Inflammatory macrophage (primary cell): ENCODE measurements at places on chromosomes 12 and 14.
A peak's percentile ranks its signal among the peaks of the same experiment; 100 is the strongest.

DNA sequence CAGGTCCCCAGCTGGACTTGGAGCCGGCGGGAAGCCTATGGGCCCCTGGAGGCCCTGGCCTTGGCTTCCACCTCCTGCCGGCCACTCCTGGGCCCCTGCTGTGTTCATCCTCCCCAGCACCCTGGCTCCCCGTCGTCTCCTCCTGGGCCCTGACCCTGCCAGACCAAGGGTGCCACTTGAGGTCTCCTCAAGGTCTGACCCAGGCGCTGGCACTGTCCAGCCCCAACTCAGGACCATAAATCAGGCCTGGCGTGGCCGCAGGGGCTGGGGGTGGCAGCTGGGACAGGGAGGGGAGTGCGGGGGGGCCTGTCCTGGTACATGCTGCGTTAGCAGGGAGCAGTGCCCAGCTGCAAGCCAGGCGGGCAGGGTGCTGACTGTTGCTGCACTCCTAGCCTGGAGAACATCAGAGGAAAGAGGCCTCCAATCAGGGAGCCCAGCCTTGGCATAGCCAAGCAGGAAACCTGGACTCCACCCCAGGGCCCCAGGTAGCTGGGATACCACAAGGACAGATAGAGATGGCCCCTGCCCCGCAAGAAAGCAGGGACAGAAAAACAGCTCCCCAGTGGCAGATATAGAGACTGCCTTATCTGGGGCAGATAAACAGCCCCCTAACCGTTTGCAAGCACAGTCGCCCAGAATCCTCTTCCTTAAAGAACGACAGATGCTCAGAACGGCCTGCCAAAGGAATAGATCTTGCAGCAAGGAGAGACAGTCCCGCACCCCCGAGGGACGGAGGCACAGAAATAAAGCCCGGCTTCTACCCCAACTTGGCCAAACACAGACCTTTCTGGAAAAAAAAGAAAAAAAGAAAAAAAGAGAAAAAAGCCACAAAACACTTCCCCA lies 6.5 kb upstream of the ATG101 start:
- DNase-seq: no peak

- DNase-seq: no peak
Measured at GRCh38 chr14:103031956-103032355, 25.4 kb downstream of the CDC42BPB start.

- no peak for DNase-seq
Measured at GRCh38 chr12:99053616-99054362, 408.7 kb downstream of the APAF1 start.

GRCh38 chr12:85814071-85814470 lies 22.1 kb downstream of the RASSF9 start:
- no peak for DNase-seq

DNA sequence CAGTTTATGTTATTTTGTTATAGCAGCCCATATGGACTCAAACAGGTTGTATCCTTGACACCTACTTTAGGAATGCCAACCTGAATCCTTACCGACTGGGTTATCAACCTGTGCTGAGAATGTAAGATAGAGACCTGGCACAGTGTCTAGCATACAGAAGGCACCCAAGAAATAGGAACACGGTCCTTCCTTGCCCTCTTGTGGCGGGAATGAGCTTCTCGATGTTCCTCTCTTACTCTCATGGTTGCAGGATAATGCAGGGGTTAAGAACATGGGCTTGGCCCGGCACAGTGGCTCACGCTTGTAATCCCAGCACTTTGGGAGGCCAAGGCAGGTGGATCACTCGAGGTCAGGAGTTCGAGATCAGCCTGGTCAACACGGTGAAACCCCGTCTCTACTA lies 6.5 kb downstream of the C12orf43 start:
- DNase-seq: no peak

GRCh38 chr12:104622928-104623327 lies 166.2 kb downstream of the CHST11 start:
- peak; percentile 33 for DNase-seq

DNA sequence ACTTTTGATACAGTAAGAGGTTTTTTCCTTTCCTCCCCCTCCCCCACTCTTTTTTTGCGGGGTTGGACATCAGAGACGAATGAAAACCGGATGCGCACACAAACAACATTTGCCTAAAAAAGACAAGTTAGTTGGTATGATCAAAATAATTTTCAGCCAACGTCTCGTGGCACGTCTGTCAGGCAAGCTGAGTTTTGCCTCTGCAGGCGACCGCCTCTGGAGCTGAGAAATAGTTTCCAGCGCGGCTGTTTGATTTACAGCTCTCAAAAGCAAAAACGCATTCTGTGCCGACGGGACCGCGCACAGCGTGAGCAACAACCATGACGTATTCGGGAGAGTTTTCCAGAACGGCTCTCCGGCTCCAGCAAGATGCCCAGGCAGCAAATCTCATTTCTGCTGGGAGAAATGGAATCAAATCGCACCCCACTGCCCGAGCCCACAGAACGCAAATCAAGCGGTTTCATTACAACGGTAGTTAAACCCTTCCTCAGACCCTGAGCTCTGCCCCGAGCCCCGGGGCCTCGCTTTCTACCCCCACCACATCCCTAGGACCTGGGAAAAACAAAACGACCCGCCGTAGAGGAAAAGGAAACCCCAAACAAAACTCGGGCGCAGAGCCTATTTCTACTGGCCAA lies 14.2 kb upstream of the CALM1 start:
- peak; percentile 74 for DNase-seq

- DNase-seq: no peak
Measured at GRCh38 chr14:32667791-32668190, 270.9 kb upstream of the NPAS3 start.

DNA sequence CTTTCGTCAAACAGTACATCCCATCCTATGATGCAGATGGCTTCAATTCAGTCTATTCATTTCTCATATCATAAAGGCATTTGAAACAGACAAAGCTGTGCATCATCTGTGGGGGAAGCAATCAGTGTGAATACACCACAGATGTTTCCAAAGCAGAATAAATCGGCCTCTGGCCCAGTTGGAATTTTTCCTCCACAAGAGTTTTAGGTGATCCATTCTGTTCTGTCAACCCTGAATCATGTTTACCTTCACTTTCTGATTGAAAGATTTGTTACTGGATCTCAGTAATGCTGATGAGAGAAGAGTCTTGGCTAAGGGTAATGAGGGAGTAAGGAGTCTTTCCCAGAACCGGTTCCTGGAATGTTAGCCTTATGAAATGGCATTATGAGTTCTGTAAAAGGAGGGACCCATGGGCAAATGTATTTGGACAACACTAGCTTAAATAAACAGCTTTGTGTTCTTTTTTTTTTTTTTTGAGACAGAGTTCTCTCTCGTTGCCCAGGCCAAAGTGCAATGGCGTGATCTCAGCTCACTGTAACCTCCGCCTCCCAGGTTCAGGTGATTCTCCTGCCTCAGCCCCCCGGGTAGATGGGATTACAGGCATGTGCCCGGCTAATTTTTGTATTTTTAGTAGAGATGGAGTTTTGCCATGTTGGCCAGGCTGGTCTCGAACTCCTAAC lies 62.5 kb downstream of the TPH2 start:
- no peak for DNase-seq

DNA sequence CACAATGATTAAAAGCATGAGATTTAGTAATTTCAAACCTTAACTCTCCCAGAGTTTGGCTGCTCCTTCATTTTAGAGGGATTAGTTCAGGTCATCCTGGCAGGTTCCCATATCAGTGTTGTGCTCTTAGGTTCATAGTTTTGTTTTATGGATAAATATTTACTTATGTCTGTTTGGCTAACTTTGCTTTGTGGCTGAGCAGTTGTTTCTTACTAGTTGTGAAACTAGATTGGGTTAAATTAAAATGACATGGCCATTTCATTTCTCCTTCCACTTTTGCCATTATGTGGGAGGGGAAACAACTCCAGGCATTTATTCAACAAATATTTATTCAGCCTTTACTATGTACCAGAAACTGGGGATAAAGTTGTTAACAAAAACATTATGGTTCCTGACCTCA lies 158.8 kb downstream of the TMTC3 start:
- no peak for DNase-seq

GRCh38 chr12:99136516-99136915 lies 491.4 kb downstream of the APAF1 start:
- DNase-seq: no peak

DNA sequence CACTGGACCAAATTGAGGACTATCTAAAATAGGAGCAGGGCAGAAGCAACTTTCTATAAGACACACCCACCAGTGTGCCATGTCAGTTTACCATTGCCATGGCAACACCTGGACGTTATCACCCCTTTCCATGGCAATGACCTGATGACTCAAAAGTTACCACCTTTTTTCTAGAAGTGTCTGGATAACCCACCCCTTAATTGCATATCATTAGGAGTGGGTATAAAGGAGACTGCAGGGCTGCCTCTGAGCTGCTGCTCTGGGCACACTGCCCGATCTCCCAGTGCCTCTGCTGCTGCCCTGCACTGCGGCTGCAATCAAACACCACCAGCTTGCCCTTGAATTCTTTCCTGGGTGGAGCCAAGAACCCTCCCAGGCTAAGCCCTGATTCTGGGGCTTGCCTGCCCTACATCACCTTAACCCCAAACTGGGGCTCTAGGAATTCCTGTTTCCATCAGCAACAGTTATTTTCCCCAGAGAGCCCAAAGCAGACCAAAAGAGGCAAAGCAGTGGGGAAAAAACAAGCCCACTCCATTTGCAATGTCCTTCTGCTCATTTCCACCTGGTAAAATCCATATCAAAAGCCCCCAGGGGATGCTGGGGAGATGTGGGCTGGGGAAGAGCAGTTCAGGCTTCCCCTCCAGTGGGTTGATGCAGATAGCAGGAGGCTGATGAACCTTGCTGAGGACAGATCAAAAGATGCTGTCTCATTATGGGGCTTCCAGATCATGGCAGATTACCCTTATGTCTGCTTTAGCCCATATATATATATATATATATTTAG lies 129.5 kb upstream of the NCOR2 start:
- no peak for DNase-seq

GRCh38 chr14:31939934-31940333 lies 137.2 kb upstream of the ARHGAP5 start:
- no peak for DNase-seq

DNA sequence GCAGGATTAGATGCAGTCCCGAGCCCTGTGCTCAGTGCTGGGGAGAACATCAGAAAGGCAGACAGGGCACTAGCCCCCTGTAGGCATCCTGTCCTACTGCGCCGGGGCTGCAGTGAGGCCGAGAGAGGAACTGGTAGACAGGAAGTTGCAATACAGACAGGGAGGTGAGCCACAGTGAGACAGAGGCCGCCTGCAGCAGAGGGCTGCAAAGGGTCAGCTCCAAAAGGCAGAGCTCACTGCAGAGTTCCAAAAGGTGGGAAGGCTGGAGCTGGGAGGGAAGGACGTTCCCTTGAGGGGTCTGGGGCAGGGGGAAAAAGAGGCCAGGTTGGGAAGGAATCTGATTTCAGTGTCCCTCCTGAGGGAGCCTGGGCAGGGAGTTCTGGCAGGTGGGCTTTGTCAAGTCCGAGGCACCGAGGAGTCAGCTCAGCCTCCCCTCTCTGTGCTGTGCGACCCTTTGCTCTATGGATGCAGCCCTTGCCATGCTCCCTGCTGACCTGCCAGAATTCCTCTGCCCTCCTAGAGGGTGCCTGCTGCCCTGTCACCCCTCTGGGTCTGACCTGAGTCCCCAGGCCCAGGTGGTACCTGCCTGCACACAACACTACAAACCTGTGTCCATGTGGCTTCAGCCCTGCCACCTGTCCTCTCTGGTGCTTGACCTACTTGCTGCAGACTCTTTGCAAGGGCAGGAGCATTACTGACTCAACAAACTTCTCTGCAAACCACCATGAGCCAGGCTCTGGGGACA lies 63.5 kb downstream of the PRMT8 start:
- no peak for DNase-seq

GRCh38 chr12:10027721-10028120 lies 2.8 kb upstream of the CLEC9A start:
- peak; percentile 96 for DNase-seq

GRCh38 chr12:101299931-101300330 lies 20.0 kb downstream of the UTP20 start:
- DNase-seq: no peak

GRCh38 chr14:53265025-53265424 lies 111.9 kb upstream of the DDHD1 start:
- DNase-seq: no peak

- DNase-seq: no peak
Measured at GRCh38 chr12:59708064-59708463, 112.2 kb downstream of the SLC16A7 start.

DNA sequence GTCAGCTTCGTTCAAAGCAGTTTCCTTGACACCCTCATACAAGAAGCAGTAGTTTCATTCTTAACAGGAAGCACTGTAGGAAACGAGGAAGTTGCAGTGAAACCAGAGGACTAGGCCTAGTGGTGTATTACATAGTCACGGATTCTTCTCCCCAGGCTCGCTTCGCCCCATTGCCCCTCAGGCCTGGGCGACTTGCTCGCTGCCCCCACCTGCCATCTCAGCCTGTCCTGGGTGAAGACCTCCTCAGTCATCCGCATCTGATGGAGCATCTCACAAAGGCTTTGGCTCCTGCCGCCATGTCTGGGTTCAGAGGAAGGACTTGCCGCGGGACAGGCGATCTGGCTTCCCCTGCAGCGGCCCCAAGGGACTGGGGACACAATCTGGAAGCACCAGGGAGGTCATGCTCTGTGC lies 93.5 kb downstream of the LMNTD1 start:
- peak; percentile 66 for DNase-seq

DNA sequence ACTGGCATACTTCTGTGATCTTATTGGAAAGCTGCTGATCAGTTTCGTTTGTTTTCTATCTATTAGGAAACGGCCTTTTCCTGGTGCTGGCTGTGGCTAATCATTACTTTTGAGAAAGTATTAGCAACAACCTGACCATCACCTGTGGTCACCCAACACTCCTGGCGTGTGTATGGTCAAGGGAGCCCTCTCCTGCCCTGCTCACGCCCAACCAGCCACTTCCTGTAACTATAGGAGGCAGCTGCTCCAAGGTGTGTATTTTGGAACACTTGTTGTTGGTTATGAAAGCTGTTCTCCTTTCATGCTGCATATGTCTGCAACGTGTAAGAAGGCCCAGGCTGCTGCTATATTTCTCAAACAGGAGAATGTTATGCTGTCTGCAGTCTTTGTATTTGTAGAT lies 1582.8 kb downstream of the AACS start:
- DNase-seq: no peak

- DNase-seq: no peak
Measured at GRCh38 chr14:23572524-23572828, 4.9 kb upstream of the AP1G2 start.

DNA sequence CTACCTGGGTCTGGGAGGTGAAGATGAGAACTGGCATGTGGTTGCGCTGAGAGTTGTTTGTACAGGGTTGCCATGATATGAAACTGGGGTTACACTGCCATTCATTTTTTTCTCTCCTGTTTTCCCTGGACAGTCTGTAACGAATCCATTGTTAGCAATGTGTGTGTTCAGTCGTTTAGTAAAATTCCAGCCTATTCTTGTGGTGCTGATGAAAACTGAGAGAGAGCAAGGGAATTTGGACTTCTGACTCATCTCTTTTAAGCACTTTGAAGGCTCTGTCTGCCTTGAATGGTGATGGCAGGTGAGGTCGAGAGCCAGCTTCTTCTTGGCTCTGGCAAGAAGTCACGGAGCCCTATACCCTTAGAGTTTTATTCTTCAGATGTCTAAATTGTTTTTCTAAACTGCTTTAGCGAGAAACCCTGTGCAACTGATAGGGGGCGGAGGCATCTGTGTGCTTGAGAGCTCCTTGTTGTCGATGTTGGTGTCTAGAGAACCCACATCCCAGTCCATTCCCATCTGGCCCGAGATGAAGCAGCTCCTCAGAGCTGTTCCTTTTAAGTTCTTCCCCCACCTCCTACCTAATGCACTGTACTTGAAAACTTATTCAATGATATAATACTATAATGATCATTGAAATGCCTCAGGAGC lies 204.4 kb downstream of the TMX1 start:
- no peak for DNase-seq
